ENCODE measurements at places on chromosomes 3 and 15.
A peak's percentile ranks its signal among the peaks of the same experiment; 100 is the strongest.

- DNase-seq = peak; percentile 93
Observed at GRCh38 chr3:15982667-15983196, 185.0 kb upstream of the ANKRD28 start.

GRCh38 chr3:72395776-72396311 lies 452.4 kb downstream of the SHQ1 start:
- DNase-seq = no peak

GRCh38 chr3:43249405-43249804 lies 36.9 kb upstream of the SNRK start:
- no peak for DNase-seq

GRCh38 chr3:7897655-7898054 lies 604.0 kb upstream of the LMCD1 start:
- DNase-seq = no peak

GRCh38 chr3:170815340-170815739 lies 54.7 kb downstream of the RPL22L1 start:
- DNase-seq = peak; percentile 28

- DNase-seq = peak; percentile 1
Observed at GRCh38 chr15:50810128-50810527, 44.6 kb upstream of the SPPL2A start.

- DNase-seq = no peak
Observed at GRCh38 chr3:64270866-64271260, 45.6 kb upstream of the PRICKLE2 start.

- DNase-seq = no peak
Observed at GRCh38 chr3:14793126-14793857, 25.5 kb upstream of the FGD5 start.

DNA sequence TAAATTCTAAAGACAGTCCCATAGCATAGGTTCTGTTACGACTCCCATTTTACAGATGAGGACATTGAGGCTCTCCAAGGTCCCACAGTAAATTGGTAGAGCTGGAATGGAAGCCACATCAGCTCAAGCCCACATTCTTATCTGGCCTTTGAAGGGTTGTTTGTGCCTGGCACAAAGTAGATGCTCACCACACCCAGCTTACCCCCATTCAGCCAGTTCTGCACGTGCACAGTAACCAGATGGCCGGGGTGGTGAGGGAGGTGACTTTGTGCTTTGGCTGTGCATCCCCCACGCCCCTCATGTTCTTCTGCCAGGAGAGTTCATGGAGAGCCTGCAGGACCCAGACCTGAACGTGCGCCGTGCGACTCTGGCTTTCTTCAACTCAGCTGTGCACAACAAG lies 16.2 kb downstream of the RPL32 start:
- no peak for DNase-seq

DNA sequence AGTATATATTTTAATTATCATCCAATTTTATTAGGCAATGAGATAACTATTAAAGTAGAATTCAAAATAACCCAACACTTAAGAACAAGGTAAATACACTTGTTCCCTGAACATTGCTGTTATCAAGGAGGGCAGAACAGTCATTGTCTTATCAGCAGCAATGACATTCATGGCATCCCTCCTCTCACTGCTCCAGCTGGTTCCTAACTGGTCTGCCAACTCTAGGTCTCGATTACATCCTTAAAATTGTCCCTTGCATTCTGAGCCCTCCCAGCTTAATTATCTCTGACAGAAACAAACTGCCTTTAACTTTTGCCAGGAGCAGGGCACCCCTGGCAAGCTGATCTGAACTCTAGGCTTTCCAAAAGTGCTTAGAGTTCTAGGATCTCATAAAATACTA lies 14.0 kb upstream of the DYNC1LI1 start:
- no peak for DNase-seq
